Endodermal cell (in vitro differentiated cells): ENCODE measurements at places on chromosomes 4 and X. TPM values are rescaled to one million over a fixed set of nuclear protein-coding genes. Genes with fewer than 3 reads are reported as not detected.
A peak's percentile ranks its signal among the peaks of the same experiment; 100 is the strongest.

The CLDN2 gene
- not detected in 3 replicates for total RNA-seq

- no peaks in the 10 kb centered on the region for H3K27me3 ChIP-seq
- no peaks in the 10 kb centered on the region for H3K36me3 ChIP-seq
- no peak overlapping the region for H3K4me3 ChIP-seq
- no peak for DNase-seq
These were observed 204.9 kb upstream of the GALNT7 start for GRCh38 chr4:172963498-172964294.

The GAGE2A gene
- not detected in 3 replicates for total RNA-seq

DNA sequence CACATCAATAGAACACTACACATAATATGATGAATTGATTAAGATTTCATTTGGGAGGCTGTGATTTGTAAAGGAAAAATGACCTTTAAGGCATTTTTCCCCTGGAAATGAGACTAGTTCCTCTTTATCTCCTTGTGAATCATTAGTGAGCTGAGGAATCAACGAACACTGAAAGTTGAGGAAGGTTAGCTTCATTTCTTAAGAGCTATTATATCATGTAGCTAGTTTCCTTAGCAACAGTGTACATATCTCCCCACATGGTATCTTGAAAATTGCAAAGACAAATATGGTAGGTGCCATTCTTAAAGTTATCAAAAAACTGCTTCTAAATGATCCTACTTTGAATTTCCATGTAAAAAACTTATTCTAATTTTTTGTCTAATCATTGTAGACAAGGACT lies 127.5 kb upstream of the NRK start:
- H3K4me3 ChIP-seq: no peak overlapping the region
- no peak for DNase-seq
- no peaks in the 10 kb centered on the region for H3K27me3 ChIP-seq
- no peak overlapping the region for H3K27ac ChIP-seq
- no peaks in the 10 kb centered on the region for H3K4me1 ChIP-seq

The ZNF157 gene
- 0.97 and 1.6 TPM in 2 replicates for total RNA-seq

- peak overlapping the region; percentile 49 for H3K4me3 ChIP-seq
- no peaks in the 10 kb centered on the region for H3K36me3 ChIP-seq
- no peaks in the 10 kb centered on the region for H3K27me3 ChIP-seq
- peak overlapping the region; percentile 40 for H3K27ac ChIP-seq
- peaks cover 3% of the 10 kb centered on the region for H3K4me1 ChIP-seq
These were observed 60.2 kb upstream of the CBR4 start for GRCh38 chr4:169070071-169070894.

GRCh38 chrX:132463411-132463810 lies 25.4 kb downstream of the MBNL3 start:
- H3K27me3 ChIP-seq: no peaks in the 10 kb centered on the region
- no peaks in the 10 kb centered on the region for H3K36me3 ChIP-seq
- H3K4me1 ChIP-seq: no peaks in the 10 kb centered on the region

- no peaks in the 10 kb centered on the region for H3K4me1 ChIP-seq
- H3K27ac ChIP-seq: no peak overlapping the region
- no peaks in the 10 kb centered on the region for H3K27me3 ChIP-seq
- no peak overlapping the region for H3K4me3 ChIP-seq
- H3K36me3 ChIP-seq: no peaks in the 10 kb centered on the region
These were observed 64.7 kb downstream of the TBC1D14 start for GRCh38 chr4:6974138-6974848.

DNA sequence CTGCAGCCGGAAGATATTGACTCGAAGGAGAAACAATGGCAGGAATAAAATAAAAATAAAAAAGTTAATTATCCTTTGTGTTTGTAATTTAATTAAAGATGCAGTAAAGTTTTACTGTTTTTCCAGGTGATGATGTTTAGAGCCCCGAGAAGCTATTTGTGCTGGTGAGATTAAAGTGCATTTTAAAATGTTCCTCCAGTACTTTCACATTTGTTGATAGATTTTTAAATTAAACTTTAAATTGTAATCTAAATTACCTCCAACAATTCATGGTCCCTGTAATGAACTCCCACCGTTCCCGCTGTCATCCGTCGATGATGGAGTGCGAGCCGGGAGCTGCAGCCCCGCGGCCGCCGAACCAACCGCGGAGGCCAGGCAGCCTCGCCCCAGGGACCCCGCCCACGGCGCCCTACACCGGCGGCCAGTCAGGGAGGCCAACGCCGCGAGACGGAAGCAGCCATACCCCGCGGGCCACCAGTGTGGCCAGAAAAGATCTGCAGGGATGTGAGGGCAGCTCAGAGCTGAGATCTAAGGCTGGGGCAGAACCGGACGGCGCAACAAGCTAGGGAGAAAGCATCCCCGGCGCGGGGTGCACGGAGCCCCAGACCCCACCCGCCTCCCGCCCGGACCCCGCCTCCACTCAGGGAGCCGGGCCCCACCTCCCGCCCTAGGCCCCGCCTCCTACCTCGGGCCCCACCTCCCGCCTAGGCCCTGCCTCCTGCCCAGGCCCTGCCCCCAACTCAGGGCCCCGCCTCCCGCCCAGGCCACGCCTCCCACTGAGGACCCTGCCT lies 104.0 kb downstream of the FAM53A start:
- peaks cover 13% of the 10 kb centered on the region for H3K27me3 ChIP-seq
- peak; percentile 100 for DNase-seq
- no peak overlapping the region for H3K27ac ChIP-seq
- no peaks in the 10 kb centered on the region for H3K36me3 ChIP-seq

The FAM133A gene
- 0.22 to 0.54 TPM (median 0.38 TPM) in 3 replicates for total RNA-seq

The FGF5 gene
- 0.21 to 0.76 TPM (median 0.49 TPM) in 3 replicates for total RNA-seq

DNA sequence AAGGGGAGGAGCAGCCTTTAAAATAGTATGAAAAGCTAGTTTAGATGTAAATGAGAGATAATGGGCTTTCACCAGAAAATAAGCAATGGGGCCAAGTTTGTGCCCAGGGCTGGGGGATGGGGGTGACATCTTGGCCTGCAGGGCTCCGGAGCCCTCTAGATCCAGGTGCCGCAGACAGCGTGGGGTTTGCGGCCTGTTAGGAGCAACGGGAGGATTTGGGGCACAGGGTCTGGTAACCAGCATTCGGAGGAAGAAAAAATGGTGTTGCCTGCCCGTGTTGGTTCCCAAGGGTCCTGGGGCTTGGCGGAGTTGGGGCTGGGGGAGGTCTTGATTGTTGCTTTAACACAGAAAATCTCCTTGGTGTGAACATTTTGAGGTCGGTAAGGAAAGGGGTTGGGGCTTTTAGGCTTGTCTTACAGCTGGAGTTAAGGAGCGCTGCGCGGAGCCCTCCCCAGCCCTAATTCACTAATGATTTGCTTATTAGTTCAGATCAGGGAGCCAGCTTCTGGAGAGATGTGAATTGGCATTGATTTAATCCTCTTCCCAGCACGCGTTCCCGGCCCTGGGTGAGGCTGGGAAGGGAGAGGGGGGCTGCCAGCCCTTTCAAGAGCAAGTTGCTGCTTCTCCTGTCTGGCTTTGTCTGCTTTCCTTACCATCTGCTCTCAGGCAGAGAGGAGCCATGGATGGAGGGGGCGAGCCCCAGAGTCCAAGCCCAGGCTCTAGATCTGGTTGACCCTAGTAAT lies 443.4 kb downstream of the BCOR start:
- no peak overlapping the region for H3K27ac ChIP-seq
- DNase-seq: peak; percentile 75
- no peaks in the 10 kb centered on the region for H3K27me3 ChIP-seq
- H3K4me3 ChIP-seq: no peak overlapping the region

- H3K4me1 ChIP-seq: peaks cover 1% of the 10 kb centered on the region
- no peak for DNase-seq
- H3K27ac ChIP-seq: no peak overlapping the region
- H3K27me3 ChIP-seq: no peaks in the 10 kb centered on the region
- no peak overlapping the region for H3K4me3 ChIP-seq
These were observed 85.9 kb downstream of the MAOA start for GRCh38 chrX:43741843-43742573.

The CCDC160 gene
- 1.2 to 2.9 TPM (median 2.9 TPM) in 3 replicates for total RNA-seq

- H3K4me3 ChIP-seq: no peak overlapping the region
- H3K4me1 ChIP-seq: no peaks in the 10 kb centered on the region
- no peak for DNase-seq
- no peaks in the 10 kb centered on the region for H3K36me3 ChIP-seq
- no peak overlapping the region for H3K27ac ChIP-seq
- no peaks in the 10 kb centered on the region for H3K27me3 ChIP-seq
These were observed 11.4 kb downstream of the ASIC5 start for GRCh38 chr4:155854582-155855226.

DNA sequence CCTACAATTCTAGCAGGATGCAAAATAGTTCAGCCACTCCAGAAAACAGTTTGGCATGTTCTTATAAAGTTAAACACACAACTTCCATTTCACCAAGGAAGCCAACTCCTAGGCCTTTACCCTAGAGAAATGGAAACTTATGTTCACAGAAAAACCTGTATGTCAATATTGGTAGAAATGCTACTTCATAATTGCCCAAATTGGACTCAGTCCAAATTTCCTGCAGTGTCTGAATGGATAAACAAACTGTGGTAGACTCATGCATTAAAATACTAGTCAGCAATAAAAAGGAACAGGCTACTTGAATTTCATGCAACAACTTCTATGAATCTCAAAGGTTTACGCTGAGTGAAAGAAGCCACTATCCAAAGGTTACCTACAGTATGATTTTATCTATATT lies 1738.8 kb upstream of the IGFBP7 start:
- no peaks in the 10 kb centered on the region for H3K36me3 ChIP-seq
- H3K4me3 ChIP-seq: no peak overlapping the region
- no peak overlapping the region for H3K27ac ChIP-seq
